NCI-H446 treated with DMSO at 0.1 percent for 48 hours (cell line): ENCODE measurements at places on chromosomes 12 and 14.

GRCh38 chr12:63037746-63038712 lies 103.1 kb upstream of the PPM1H start:
- no peak for DNase-seq

- peak; percentile 70 for DNase-seq
Observed at GRCh38 chr12:67694306-67694900, 45.9 kb downstream of the DYRK2 start.

DNA sequence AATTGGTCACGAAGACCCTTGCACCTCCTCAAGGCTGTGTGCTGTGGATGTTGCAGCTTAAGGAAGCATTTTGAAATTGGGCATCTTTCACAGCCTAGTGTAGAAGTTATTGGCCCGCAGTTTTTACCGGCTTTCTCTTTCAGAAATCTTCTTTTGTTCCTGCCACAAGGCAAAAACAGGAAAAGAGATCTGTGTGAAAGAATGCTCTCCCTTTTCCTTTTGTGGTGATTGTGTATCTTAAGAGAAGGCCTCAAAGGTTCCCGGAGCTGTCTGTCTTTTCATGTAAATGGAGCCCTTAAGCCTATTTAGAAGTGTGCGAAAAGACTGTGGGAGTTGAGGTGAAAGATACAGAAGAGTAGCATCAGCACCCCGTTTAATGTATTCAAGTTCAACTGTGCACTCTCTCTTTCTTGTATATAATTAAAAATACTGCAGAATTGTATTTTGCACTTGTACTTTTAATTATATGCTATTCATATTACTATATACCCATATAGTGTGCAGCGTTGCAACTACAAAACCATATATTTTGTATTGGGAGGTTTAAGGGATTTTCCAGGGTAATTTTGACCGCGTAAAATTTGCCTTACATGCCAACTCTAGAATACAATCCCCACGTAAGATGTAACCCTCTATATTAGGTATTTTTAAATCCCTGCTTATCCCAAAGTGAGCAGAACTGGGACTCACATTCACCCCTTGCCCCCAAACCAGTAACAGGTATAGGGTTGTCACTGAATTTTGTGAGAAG lies 441.7 kb downstream of the RAD51B start:
- no peak for DNase-seq

DNA sequence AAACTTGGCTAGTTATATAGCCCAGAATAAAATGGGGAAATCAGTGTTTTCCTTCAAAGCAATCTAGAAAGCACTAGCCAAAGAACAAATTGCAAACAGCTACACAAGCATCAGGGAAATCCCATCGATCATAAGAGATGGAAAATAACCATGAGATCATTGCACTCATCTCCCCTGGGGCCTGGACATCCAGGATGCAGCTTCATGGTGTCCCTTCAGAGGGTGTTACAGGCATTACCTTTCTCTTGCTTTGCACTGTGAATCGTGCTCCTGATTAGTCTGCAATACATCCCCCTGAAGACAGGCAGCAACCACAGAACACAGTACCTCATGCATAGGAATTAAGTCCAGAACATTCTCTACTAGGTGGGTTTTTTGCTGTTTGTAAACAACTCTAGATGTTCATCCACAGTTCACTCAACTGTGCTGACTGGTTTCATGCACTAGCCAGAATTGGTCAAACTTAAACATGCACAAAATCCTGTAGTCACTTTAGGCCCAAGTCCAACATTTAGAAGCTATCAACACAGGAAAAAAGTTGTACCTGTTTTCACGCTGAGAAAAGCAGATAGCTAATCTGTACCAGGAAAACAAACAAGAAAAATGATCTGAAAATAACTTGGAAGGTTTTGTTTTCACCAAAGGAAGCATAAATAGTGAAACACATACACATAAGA lies 120.1 kb downstream of the ZFP36L1 start:
- no peak for DNase-seq

DNA sequence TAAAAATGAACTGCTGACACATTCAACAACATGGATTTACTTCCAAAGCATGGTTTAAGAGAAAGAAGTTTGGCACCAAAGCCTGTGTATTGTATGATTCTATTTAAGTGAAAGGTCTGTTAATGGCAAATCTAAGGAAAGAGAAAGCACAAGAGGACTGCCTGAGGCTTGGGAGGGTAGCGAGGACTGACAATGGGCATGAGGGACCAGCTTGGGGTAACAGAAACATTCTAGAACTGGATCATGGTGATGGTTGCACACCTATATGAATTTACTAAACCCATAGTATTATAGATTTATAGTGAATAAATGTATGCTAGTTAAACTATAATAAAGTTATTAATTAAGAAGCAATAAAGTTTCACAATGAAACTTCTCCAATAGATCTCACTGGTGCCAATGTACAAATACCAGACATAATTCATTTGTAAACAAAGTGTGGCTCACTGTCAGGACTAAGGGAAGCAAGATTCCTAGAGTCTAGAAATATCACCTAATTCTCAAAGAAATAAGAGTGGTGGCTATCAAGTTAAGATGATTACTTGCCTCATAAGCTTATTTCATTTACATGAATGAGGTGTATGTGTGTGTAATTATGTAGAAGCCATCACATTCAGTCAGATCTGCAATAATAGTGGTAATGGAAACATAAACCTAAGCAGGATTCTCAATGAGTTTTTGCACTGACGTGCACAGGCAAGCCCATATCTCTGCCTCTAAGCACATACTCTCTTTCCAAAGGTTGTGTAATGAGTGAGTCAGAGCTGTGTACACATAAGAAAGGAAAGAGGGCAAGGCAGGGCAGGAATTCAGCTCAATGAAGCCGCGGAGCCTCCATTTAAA lies 353.4 kb downstream of the KCNH5 start:
- DNase-seq = no peak

DNA sequence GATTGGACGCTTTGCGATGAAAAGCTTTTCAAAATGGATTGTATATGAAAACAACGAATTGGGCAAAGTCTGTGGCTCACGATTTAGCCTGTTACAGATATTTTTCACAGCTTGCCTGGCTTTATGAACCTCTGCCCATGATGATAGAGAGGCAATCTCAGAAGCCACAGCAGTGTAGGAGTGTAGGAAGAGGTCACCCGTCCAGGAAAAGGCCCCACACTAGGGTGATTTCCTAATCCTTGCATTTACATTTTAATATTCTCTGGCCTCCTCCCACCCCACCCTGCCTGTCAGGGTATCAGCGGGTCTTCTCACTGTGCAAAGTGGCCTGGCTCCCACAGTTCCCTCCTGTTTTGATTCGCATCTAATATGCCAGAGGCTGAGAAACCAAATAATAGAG lies 81.8 kb upstream of the FOXN3 start:
- DNase-seq = no peak

GRCh38 chr14:75476274-75476995 lies 45.8 kb upstream of the BATF start:
- DNase-seq = no peak

DNA sequence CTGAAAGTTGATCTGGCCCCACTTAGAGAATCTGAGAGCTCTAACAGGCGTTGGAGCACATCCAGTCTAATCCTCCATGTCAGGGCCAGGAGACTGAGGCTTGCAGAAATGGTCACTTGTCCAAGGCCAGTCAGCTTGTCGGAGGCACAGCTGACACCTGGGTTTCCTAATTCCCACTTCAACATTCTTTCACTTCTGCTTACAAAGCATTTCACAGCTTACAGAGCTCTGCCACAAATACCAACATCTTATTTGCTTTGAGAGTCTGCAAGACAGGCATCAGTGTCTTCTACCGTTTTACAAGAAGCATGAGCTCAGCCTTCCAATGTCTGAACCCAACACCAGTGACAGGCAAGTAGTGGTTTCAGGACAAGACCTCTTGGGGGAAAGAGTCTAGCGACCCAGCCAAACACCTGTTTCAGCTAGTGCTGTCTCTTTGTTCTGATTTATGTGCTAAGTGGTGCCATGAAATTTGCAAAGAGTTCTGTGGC lies 31.8 kb downstream of the ISCA2 start:
- no peak for DNase-seq

DNA sequence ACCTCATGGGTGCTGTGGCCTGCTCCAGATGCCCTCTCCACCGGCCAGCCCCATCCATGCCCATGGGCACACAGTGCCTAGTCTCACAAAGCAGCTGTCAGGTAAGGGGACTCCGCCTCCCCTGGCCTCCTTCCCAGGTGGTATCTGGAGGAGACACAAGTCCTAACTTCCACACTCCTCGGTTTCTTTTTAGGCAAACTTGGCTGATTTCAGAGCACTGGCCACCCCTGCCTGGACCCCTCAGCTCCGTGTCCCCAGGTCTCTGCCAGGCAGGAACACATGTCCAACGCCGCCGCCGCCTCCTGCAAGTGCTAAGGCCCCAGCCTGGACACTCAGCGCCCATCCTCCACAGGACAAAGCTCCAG lies 324.1 kb upstream of the DIO3 start:
- DNase-seq = no peak

DNA sequence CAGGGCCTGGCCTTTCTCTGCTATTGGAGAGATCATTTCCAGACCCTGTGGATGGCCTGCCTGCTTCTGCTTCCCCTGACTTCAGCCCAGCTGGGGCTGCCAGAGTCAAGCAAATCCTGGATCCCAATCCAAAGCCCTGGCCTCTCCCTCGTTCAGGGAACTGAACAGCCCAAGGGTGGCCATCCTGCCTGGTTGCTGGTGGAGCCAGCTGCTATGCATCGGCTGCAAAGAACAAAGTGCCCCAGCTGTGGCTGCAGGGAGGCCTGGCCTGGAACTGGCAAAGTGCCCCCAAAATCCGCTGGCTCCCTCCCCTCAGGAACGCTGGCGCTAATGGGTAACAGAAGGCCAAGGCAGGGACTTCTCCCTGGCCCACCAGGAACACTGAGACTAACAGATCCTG lies 56.4 kb downstream of the LRRC74A start:
- no peak for DNase-seq

DNA sequence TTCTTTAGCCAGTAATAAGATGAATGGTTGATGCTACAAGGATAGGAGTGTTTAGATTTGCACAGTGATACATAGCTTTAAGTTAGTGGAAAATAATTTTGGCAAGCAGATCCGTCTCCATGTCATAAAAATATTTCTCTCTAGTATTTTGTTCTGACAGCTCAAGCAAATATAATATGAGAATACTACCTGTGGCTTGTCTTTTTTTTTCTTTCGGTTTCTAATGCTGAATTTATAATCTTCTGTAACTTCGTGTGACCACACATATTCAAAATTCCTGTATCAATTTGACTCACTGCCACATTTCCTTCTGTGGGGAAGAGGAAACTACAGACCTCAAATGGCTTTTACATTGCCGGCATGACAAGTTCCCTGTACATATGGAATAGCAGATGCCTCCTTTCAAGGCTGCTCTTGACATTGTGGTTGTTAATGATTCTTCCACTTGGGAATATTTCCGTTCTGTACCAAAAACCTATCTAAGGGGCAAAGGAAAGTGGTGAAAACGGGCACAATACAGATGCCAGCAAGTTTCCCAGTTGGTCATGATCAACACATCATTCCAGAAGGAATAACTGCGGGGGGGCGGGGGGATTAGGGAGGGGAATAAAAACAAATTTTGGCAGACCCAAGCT lies 103.6 kb upstream of the CCDC91 start:
- peak; percentile 47 for DNase-seq

- DNase-seq = no peak
Observed at GRCh38 chr14:96268431-96269358, 12.7 kb downstream of the BDKRB1 start.

DNA sequence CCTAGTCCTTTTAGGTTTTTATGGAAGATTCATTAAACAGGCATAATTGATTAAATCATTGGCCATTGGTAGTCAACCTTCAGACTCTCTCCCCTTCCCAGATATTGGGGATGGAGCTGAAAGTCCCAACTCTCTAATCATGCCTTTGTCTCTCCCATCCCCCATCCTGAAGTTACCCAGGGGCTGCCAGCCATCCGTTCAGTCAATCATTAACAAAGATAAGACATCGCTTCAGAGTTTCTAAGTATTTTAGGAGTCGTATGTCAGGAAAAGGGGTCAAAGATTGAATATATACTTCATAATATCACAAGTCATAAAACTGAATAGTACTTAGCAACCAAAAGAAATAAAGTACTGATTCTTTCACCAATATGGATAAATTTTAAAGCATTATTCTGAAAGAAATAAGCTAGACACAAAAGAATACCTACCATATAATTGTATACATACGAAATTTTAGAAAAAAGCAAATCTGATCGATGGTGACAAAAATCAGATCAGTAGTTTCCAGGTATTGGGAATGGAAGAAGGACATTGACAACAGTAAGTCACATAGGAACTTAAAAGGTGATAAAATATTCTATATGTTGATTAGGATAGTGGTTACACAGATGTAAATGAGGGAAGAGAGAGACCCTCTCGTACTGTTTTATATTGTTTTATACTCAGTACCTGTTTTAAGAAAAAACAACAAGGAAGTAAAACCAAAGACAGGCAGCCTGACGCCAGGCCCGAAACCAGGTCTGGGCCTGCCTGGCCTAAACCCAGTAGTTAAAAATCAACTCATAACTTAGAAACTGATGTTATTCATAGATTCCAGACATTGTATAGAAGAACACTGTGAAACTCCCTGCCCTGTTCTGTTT lies 414.4 kb downstream of the DAD1 start:
- DNase-seq = no peak

DNA sequence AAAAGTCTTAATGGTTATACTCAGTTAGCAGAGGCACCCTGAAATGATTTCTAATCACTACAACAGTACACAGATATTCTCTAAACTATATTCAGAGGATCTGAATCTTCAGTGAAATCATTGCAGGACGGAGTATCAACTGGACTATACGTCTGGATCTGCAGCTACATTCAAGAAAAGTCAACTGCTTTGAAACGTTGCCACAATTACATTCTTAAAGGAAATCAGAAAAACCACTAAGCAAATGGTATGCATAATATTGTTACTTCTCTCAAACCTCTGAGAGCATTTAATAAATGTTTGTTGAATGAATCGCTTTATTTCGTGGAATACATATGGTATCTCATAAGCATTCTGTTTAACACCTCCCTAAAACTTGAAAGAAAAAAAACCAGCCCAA lies 67.4 kb downstream of the MED13L start:
- DNase-seq = no peak

DNA sequence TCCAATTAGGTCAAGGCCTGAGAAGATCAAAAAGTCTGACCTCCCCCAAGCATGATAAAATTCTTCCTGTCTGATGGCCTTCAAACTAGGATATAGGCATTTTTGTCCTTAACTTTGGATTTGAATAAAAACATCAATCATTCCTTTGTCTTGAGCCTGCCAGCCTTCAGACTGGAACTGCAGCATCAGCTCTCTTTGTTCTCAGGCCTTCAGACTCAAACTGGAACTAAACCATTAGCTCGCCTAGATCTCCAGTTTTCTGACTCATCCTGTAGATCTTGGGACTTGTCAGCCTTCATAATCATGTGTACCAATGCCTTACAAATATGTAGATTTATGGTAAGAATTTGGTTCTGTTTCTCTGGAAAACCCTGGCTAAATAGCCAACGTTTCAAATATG lies 721.7 kb downstream of the GALC start:
- DNase-seq = no peak
